KG1 (cell line): ENCODE measurements at places on chromosomes 2 and 18.

- DNase-seq = no peak
Measured at GRCh38 chr2:45778720-45779171, 127.3 kb downstream of the PRKCE start.

DNA sequence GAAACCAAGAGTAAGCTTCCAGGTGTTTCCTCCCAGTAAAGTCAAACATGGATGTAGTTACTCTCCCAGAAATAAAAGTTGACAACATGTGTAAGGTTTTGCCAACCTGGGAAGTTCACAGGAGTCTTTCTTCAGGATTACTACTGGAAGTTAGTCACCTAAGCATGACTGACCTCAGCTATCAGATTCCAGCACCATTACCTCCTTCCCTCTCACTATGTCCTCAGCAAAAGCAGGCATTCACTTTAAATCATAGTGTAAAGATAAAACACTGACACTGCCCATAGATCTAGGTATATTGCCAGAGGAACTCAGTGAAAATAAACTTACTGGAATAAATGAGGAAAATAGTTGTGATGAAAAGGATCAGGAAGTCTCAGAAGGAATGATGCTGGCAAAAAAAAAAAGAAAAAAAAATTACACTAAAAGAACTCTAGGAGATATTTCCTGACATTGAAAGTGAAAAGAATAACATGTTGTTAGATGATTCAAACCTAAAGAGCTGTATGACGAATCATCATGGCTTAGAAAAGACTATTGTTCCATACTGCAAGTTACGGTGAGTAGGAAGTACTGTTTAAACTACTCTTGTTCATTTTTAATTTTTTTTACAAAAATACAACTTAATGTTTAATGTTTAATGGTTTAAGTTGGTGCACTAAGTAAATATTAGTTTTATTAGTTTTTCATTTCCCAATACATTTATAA is 484.5 kb upstream of the ZNF804A start:
- no peak for DNase-seq

GRCh38 chr2:40384714-40385113 is 67.2 kb downstream of the SLC8A1 start:
- peak; percentile 16 for DNase-seq

GRCh38 chr2:155730804-155731203 is 601.7 kb downstream of the NR4A2 start:
- DNase-seq = no peak

- DNase-seq = no peak
Measured at GRCh38 chr2:225013425-225014365, 28.6 kb downstream of the DOCK10 start.

- DNase-seq = no peak
Measured at GRCh38 chr2:145094370-145094769, 574.5 kb upstream of the ZEB2 start.

- DNase-seq = no peak
Measured at GRCh38 chr2:134973241-134974138, 54.9 kb downstream of the CCNT2 start.

DNA sequence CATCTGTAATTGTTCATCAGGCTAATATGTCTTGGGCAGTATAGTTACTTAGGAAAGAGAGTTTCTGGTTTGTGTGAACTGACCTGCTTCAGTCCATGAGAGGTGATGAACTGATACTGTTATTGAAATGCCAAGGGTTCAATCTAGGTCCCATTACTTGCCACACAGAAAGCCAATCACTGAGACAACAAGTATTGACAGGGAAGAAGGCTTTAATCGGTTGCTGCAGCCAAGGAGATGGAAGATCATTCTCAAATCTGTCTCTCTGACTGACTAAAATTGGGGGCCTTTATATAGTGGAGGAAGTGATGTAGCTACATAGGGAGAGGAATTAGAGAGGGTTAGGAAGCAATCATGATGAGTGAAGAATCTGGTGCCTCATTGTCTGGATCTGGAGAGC is 19.9 kb upstream of the FAM98A start:
- no peak for DNase-seq

DNA sequence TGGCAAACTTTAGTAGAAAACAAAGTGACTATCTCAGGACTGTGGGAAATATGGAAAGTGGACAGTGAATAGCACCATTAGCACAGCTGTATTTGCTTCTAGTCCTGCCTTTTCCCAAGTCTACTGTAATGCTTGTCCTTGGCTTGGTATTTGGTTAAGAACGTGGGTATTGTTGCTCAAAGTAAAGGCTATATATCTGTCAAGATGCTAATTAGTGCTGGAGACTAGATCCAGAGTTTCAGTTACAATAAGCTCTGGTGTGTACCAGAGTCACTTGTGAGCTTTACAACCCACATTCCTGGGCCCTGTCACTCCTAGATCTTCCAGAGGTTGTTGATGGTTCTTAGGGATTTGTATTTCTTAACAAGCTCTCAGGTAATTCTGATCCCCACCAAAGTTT is 313.6 kb downstream of the SLC8A1 start:
- DNase-seq = no peak

DNA sequence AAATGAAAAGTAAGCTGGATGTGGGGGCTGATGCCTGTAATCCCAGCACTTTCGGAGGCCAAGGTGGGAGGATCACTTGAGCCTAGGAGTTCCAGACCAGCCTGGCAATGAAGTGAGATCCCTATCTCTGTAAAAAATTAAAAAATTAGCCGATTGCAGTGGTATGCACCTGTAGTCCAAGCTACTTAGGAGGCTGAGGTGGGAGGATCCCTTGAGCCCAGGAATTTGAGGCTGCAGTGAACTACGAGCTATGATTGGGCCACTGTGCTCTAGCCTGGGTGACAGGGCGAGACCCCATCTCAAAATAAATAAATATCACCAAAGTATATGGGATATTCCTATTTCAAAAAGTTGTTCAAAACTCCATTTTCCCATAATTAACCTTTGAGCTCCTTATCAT is 101.1 kb upstream of the FZD5 start:
- no peak for DNase-seq

- DNase-seq = no peak
Measured at GRCh38 chr18:50866765-50867164, 12.2 kb upstream of the ME2 start.

- no peak for DNase-seq
Measured at GRCh38 chr2:239161711-239162140, 239.1 kb downstream of the HDAC4 start.

DNA sequence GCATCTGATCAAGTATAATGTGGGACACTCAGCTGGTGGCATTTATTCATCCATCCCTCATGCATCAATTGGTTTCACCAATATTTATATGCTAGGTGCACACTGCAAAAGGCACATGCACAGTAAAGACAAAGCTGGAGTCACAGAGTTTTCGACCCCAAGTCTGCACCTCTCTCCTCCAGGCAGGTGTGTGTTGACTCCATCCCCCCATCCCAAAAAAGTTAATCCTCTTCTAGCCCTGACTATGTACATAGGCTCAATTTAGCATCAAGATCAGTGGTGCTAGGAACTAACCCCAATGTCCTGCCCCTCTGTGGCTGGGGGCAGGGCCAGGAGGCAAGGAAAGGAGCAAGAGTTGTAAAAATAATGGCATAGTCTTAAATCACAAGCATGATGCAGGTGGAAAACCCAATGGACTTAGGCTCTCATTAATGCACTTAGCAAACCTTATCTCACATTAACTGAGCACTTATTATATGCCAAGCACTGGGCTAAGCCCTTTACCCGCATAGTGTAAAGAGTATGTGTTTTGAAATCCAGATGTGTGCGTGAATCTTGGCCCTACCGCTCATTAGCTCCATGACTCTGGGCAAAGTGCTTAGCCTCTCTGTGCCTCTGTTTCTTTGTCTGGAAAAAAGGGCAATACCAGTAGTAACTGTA is 3.1 kb downstream of the EVA1A start:
- DNase-seq = no peak

DNA sequence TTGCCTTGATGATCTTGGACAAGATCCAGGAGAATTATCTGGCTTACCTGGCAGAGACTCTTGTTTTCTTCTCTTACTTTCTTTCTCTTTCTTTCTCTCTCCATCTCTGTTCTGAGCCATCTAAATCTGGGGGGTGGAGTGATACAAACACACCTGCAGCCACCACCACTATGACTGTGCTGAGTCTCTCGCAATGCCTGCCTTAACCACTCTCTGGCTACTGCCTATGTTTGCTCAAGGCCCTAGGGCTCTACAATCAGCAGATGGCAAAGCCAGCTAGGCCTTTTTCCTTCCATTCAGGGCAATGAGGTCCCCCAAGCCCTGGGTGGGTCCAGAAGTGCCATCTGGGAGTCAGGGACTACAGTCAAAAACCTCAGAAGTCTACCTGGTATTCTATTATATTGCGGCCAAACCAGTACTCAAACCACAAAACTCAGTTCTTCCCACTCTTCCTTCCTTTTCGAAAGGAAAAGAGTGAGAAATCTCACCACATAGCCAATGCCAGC is 978.9 kb upstream of the NXPH2 start:
- no peak for DNase-seq

GRCh38 chr2:150095361-150096095 is 391.9 kb downstream of the RND3 start:
- no peak for DNase-seq

DNA sequence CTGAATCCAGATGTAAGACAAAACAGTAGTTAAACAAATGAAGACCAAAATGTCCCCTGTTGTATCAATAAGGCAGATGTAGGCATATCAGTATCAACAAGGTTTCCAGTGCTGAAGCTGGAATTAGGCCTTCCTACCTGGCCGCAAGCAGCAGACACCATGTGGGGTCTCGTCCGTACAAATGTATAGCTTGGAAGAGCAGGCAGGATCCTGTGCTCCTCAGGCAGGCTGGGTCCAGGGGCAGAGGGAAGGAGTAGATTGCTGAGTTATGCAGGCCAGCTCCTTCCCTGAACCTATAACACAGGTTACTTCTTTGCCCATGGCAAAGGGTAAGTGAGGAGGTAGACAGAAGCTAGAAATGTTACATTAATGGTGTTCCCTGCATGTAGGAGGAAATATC is 23.5 kb downstream of the NTSR2 start:
- DNase-seq = no peak

- no peak for DNase-seq
Measured at GRCh38 chr18:32036506-32037180, 18.0 kb downstream of the RNF125 start.

- no peak for DNase-seq
Measured at GRCh38 chr2:170509452-170510193, 205.5 kb upstream of the SP5 start.

DNA sequence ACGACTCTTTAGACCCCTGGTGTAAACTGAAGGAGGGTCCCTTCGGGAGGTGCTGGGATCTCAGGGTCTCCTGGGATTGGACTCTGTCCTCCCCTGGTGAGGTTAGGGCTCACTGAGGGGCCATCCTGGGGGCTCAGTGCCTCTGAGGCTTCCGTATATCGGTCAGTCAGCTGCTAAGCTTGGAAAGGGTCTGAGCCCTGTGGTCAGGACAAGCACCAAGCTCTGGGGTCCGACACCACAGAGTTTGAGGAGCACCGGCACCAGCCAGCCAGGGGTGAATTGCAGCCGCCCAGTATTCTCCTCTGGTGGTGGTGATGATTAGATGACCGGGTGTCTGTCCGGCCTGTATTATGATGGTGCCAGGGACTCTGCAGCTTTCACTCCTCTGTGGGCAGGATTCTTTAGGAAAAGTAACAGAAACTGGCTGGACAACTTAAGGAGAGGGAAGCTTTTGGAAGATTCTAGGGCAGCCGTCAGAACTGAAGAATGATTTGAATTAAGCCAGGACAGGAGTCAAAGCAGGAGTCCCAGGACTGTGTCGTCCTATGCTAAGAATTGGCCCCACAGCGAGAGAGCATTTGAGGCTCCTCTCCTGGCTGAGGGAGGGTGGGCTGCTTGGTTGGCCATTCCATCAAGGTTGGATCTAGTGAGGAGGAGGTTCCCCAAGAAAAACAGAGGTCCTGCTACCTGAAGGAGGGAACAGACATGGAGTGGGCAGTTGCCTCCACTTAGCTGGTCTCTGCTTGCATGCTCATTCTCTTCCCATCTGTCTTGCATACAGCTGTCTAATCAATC is 158.6 kb upstream of the HS6ST1 start:
- DNase-seq = no peak

GRCh38 chr2:88724643-88725332 is 33.3 kb downstream of the RPIA start:
- DNase-seq = no peak

DNA sequence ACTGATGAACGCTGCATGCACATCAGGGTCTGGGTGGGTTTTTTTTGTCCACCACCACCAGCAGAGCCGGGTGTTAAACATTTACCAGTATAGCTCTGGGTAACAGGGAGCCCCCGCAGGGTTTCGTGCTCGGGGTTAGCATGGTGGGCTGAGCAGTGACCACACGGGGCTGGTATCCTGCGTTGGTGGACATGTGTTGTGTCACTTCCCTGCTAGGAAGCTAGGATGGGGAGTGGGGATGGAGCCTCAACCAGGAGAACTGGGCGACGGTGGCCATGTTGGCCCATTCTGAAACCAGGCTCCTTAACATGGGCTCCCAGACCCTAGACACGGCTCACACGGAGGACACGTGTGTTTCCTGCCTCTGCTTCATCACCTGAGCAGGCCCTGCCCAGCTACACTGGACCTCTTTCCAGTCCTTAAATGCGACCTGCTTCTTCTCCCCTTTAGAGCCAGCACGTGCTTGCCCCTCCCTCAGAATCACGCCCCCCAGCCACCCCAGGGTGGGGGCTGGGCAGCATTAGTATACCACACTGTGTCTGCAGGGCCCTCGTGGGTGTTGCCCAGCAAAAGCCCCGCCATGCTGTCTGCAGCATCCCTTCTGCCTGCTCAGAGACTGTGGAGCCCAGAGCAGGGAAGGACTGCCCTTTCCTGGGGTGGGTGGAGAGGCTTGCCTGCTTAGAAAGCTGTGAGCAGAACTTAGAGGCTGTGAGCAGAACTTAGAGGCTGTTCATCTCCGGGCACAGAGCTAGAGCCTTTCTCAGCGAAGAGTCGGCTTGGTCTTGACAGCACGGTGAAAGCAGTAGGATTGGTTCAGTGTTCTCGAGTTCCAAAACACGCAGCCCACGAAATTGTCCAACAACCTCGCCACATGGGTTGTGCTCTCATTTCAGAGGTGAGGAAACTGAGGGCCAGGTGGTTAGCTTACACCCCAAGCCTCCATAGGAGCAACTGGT is 142.1 kb downstream of the KLHL29 start:
- DNase-seq = no peak

DNA sequence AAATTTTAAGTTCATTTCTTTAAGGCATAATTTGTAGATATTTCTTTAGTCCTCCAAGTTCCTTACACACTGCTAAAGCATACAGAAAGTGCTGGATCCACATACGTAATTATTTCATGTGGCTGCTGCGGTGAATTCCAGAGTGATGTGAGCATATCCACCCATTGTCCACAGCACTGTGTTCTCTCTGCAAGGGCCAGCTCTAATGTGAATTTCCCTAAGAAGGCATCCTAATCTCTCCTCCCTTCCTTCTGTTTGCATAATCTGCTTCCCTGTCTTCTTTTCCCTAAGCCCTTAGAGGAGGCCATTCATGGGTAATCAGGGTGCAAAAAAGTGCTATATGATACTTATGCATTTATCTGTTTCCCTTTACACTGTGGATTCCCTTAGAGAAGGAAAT is 57.2 kb downstream of the COBLL1 start:
- DNase-seq = no peak
